ENCODE measurements at places on chromosomes 2 and 18.

DNA sequence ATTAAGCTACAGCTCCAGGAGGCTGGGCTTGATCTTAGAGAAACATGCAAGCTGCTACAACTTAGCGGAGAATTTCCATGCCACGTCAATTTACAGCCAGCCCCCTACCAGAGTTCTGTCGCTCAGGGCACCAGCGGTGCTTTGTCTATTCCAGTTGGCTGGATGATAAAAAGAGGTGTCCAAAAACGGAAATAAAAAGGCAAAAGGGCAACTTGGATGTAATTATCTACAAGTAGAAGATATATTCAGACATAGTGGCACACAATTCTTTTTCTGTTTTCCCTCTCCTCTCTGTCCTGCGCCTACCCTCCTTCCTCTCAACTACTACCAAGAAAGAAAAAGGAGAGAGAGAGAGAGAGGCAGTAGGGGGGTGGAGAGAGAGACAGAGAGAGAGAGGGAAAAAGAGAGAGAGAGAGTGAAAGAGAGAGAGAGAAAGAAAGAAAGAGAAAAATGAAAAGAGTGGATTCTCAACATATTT lies 363 bp upstream of the RFTN2 start:
- no peak for ATAC-seq

DNA sequence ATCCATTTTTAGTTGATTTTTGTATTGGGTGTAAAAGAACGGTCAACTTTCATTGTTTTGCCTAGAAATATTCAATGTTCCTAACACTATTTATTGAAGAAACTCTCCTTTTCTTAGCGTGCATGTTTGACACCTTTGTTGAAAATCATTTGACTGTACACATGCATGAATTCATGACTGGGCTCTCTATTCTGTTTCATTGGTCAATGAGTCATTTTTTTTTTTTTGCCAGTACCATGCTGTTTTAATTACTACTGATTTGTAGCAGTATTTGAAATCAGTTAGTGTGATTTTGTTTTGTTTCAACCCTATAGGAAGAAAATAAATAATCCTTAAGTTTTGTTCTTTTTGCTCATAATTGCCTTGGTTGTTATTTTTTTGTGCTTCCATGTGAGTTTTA lies 828.7 kb downstream of the SUCLG1 start:
- ATAC-seq, result no peak

DNA sequence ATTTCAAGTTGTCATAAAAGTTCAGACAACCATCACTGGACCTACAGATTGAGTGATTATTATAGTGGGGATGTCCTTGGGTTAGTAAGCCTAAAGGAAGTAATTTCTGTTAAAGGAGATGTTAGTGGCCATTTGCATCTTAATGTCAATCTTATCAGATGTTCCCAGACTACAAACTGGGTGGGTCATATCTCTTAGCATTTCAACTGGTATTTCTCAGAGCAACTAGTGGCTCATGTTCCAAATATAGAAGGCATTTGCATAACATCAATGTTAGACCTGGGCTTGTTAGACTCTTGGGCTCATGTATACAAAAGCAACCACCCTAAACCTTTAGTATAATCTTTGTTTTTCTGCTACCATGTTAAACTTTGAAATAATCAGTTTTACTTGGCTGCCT lies 17.9 kb downstream of the PLEKHA3 start:
- no peak for ATAC-seq

DNA sequence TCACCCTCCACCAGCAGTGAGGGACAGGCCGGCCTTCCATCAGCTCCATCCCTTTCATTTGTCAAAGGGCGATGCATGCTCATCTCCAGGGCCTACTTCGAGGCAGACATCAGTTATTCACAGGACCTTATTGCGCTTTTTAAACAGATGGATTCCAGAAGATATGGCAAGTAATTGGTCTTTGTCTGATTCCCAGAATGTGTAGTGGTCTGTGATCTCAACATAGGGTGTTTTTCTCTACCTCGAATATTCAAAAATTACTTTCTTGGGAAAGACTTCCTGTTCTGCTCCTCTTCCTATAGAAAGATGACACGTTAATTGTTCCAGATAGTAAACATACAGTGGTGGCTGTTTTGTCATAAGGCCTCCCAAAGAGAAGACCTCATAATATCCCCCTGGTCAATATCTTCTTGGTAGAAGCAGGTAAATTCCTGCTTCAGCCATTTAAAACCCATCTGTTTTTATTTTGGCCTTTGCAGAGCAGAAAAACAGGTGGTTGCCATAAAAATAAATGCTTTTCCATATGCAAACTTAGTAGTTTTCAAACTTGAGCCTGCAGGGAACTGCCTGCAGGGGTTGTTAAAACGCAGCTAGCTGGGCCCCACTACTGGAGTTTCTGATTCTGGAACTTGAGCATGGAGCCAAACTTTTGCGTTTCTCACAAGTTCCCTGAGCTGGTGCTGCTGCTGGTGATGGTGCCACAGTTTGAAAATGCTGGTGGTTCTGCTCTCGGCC lies 8.2 kb downstream of the SMARCAL1 start:
- no peak for ATAC-seq

Measured in esophagus mucosa (tissue), 1 donor.